ENCODE measurements at places on chromosomes 2 and 18. TPM values are rescaled to one million over a fixed set of nuclear protein-coding genes. Genes with fewer than 3 reads are reported as not detected.

The ZBTB7C gene
- total RNA-seq = 9.6 TPM

The G6PC2 gene
- total RNA-seq = not detected

The FOXD4L1 gene
- 0.21 TPM for total RNA-seq

The SP140 gene
- 0.95 TPM for total RNA-seq

The PARD6G gene
- total RNA-seq = 4.8 TPM

DNA sequence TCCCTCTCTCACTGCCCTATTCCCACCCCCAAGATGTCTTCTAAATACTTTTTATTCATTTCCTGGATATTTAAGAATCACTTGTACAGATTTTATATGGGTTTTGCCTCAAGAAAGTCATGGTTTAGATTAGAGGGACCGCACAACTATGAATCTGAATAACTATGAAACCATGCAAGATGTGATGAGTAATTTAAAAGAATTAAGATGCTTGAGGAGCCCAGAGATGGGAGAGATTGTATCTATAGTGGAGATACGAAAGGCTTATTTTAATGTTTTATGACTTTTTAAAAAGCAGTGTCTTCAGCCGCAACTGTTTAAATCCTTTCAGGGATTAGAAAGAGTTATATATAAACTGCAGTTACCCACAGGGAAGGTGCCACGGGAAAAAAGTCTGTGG lies 324.1 kb downstream of the LPIN1 start:
- H3K36me3 ChIP-seq = no peaks in the 10 kb centered on the region
- H3K27ac ChIP-seq = no peak overlapping the region
- H3K27me3 ChIP-seq = no peaks in the 10 kb centered on the region
- H3K4me1 ChIP-seq = no peaks in the 10 kb centered on the region

DNA sequence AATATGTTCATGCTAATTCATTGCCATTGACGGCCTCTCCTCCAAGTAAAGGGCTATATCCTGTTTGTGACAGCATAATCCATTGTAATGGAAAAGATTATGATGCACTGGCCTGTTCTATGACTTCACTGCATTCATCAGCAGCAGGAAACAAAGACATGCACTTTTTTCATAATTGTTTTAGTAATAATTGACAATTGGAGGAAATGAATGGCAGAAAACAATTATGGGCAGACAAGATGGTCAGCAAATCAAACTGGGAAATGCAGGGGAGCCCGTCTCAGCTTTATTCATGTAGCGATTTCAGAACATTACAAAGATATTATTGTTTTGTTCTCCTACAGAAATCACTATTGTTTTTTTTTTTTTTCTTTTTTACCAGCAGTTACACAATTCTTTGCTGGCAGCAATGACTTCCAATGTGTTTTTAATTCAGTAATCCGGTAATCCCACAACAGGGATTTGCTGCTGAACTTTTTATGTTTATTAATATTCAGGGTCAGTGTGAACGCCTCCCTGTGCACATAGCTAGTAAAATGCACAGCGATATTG lies 33.8 kb upstream of the RASGRP3 start:
- no peak overlapping the region for H3K4me3 ChIP-seq
- H3K27me3 ChIP-seq = no peaks in the 10 kb centered on the region
- no peak overlapping the region for H3K27ac ChIP-seq
- no peak for DNase-seq

DNA sequence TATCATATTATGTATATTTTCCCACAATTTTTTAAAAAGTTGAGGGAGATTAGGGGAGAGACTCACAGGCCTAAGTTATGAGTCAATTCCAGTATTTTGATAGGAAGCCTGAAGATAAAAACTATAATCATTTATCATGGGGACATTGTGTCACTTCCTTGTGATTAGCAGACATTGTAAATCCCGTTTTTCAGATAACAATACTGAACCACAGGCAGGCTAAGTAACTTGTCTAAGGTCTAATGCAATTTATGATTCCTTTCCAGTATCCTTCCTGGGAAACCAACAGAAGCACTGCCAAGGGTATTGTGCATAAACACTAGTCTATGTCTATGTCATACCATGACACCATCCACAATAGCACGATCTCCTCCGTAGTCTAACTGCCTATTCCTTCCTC lies 235.2 kb upstream of the PIK3C3 start:
- no peak overlapping the region for H3K4me3 ChIP-seq
- no peaks in the 10 kb centered on the region for H3K27me3 ChIP-seq
- H3K27ac ChIP-seq = no peak overlapping the region
- no peaks in the 10 kb centered on the region for H3K36me3 ChIP-seq

DNA sequence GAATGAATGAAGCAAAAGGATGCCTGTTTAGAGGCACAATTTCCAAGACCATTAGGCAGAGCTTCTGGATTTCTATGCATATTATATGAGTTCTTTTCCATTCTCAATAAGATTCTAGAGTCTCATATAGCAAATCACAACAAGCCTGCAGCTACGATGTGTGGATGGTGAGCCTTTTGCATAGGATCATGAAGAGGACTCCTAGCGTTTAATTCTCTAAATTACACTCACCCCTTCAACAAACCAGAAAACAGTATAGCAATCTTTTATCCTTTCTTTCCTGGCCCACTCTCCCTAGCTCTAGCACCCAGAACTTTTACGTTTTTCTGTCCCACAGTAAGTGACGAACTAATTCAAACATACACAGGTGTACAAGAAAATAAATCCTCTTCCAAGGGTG lies 293.1 kb upstream of the KLHL29 start:
- no peak overlapping the region for H3K27ac ChIP-seq
- H3K4me1 ChIP-seq = no peaks in the 10 kb centered on the region
- no peaks in the 10 kb centered on the region for H3K27me3 ChIP-seq
- H3K4me3 ChIP-seq = no peak overlapping the region
- DNase-seq = no peak
- H3K36me3 ChIP-seq = no peaks in the 10 kb centered on the region

GRCh38 chr2:138395565-138396306 lies 105.8 kb upstream of the SPOPL start:
- H3K27ac ChIP-seq = no peak overlapping the region
- no peaks in the 10 kb centered on the region for H3K36me3 ChIP-seq
- H3K27me3 ChIP-seq = no peaks in the 10 kb centered on the region
- H3K4me3 ChIP-seq = no peak overlapping the region
- H3K4me1 ChIP-seq = no peaks in the 10 kb centered on the region
- no peak for DNase-seq

DNA sequence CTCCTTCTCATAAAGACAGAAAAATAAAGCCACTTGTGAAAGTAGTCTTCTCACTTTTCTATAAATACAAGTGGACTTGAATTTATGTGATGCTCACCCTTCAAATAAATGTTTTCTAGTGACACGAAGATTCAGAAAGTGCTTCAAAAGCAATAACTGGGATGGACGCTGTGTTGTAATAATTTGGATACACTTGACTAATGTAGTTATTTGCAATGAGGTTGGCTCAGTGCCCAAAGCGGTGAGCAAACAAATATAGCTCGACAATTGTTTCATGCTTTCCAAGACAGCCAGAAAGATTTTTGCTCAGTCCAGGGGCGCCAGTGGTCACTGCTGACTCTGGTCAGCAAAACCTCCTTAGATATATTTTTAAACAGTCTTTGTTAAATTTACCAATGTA lies 278.6 kb upstream of the KLHL14 start:
- H3K4me3 ChIP-seq = no peak overlapping the region
- no peak for DNase-seq
- H3K27ac ChIP-seq = no peak overlapping the region

- H3K36me3 ChIP-seq = no peaks in the 10 kb centered on the region
- H3K4me1 ChIP-seq = peaks cover 13% of the 10 kb centered on the region
- no peak overlapping the region for H3K4me3 ChIP-seq
These were observed 9.1 kb downstream of the CNNM4 start for GRCh38 chr2:96769814-96770213.

- H3K4me1 ChIP-seq = no peaks in the 10 kb centered on the region
- H3K27me3 ChIP-seq = no peaks in the 10 kb centered on the region
- H3K27ac ChIP-seq = no peak overlapping the region
- DNase-seq = no peak
- H3K4me3 ChIP-seq = no peak overlapping the region
These were observed 82.3 kb downstream of the ARHGAP28 start for GRCh38 chr18:6811816-6812215.

- no peak for DNase-seq
- no peaks in the 10 kb centered on the region for H3K36me3 ChIP-seq
- H3K27me3 ChIP-seq = no peaks in the 10 kb centered on the region
- H3K4me3 ChIP-seq = no peak overlapping the region
- H3K27ac ChIP-seq = no peak overlapping the region
These were observed 135.5 kb downstream of the MGAT5 start for GRCh38 chr2:134389381-134389780.

DNA sequence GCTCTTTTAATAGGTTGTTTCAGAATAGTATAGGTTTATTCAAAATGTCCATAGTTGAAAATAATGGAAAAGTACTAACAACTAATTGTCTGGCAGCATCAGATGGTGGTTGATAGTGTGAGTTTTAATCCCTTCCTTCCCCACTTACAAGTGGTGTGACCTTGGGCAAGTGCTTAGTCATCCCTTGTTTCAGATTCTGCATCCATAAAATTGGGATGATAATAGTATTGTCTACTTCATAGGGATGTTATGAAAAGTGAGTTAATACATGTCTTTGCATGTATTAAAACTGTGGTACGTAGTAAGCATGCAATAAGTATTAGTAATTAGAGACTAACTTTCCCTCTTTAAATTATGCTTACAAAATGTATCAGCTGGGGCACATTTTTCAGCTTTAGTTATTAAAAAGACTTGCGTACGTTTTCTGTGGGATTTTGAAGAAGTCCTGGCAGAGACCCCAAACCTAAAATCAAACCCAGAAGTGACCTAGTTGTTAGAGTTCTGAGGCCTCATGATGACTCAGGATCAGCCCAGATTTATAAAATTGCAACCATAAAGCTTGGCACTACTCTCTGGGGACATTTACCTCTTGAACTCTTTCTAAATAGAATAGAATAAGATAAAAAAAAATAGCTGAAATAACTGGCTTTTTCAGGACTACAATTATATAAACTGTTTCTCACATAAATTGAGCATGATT lies 8.6 kb downstream of the ITGA4 start:
- no peak overlapping the region for H3K4me3 ChIP-seq
- DNase-seq = no peak
- H3K27ac ChIP-seq = no peak overlapping the region
- no peaks in the 10 kb centered on the region for H3K36me3 ChIP-seq

DNA sequence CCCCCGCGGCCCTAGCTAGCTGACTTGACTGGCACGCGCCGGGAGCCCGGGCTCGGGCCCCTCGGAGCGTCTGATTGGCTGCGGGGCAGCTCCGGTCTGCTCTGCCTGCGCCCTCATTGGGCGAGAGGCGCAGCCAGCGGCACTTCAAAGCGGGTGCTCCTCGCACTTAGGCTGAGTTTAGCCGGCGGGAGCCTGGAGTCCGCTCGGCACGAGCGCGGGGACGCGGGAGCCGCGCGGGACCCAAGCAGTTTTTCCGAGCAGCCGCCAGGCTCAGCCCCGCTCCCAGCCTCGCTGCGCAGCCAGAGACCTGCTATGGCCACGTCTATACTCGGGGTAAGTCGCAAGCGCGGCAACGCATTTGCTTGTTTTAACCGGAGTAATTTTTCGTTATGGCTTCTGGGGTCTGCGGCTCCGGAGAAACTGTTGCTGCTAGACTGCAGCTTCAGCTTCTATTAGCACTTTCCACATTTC lies at the start of gene SP9:
TSS of gene SP9 (plus strand) at position 174 of the 471 bp plus-strand sequence. CDS start at position 313, 139 bp downstream.
- H3K4me1 ChIP-seq = peaks cover 19% of the 10 kb centered on the region
- no peaks in the 10 kb centered on the region for H3K36me3 ChIP-seq
- no peak within 1 kb of the TSS for H3K27ac ChIP-seq
- H3K27me3 ChIP-seq = peaks cover 84% of the 10 kb centered on the region
- H3K4me3 ChIP-seq = peak within 1 kb of the TSS; percentile 65

DNA sequence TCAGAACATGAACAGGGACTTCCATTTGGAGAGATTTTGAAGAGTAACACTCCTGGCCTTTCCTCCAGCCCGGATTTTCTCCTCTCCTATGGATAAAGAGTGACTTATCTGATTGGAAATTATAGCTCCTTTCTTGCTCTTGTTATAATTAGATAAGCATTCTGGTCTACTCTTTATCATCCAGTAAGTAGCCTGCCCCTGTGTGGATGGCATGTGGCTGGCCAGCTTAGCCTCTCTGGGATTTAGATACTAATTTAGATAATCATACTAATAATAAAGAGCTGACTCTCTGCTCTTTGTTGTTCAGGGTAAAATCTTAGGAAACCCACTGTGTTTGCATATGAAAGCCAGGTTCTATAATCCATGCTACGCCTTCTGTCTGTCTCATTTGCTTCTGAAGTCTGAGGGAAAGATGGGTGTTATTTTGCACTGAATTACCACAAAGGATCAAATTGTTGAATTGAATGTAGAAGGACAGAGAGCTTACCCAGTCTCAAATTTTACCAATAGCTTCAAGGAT lies 438.8 kb downstream of the SPAG16 start:
- no peaks in the 10 kb centered on the region for H3K27me3 ChIP-seq
- H3K4me1 ChIP-seq = peaks cover 6% of the 10 kb centered on the region
- no peak for DNase-seq
- no peak overlapping the region for H3K27ac ChIP-seq

- peaks cover 19% of the 10 kb centered on the region for H3K4me1 ChIP-seq
- no peaks in the 10 kb centered on the region for H3K36me3 ChIP-seq
- H3K4me3 ChIP-seq = no peak overlapping the region
- H3K27ac ChIP-seq = no peak overlapping the region
- no peaks in the 10 kb centered on the region for H3K27me3 ChIP-seq
These were observed 3.4 kb downstream of the SRBD1 start for GRCh38 chr2:45607701-45608100.

DNA sequence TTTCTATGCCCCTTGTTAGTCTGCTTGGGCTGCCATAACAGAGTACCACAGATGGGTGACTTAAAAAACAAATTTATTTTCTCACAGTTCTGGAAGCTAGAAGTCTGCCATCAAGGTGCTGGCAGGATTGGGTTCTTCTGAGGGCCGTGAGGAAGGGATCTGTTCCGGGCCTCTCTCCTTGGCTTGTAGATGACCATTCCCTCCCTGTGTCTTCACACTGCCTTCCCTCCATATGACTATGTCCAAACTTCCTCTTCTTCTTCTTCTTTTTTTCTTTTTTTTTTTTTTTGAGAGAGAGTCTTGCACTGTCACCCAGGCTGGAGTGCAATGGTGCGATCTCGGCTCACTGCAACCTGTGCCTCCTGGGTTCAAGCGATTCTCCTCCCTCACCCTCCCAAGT lies 13.1 kb upstream of the CCNYL1 start:
- H3K27ac ChIP-seq = no peak overlapping the region
- H3K27me3 ChIP-seq = no peaks in the 10 kb centered on the region
- no peak overlapping the region for H3K4me3 ChIP-seq
- H3K36me3 ChIP-seq = no peaks in the 10 kb centered on the region
- DNase-seq = no peak
- peaks cover 7% of the 10 kb centered on the region for H3K4me1 ChIP-seq

- H3K4me3 ChIP-seq = no peak overlapping the region
- H3K36me3 ChIP-seq = no peaks in the 10 kb centered on the region
- no peak overlapping the region for H3K27ac ChIP-seq
- no peaks in the 10 kb centered on the region for H3K4me1 ChIP-seq
- DNase-seq = no peak
These were observed 112.3 kb upstream of the ATP5MC3 start for GRCh38 chr2:175293776-175294175.

DNA sequence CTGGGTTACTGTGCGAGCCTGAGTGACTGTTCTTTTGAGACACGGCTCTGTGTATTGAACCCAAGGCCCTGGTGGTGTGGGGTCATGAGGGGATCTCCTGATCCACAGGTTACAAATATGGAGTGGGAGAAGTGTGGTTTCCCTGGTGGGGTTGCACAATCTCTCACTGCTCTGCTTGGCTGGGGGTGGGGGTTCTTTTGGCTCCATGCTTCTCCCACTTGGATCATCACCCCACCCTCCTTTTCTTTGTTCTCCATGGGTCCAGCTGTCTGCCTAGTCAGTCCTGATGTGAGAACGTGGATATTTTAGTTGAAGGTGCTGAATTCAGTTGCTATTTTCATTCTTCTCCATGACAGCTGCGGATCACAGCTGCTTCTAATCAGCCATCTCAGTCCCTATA lies 37.8 kb downstream of the AGPS start:
- no peaks in the 10 kb centered on the region for H3K36me3 ChIP-seq
- no peak overlapping the region for H3K4me3 ChIP-seq
- no peaks in the 10 kb centered on the region for H3K27me3 ChIP-seq
- DNase-seq = no peak

All from thoracic aorta (tissue), 2 donors.